Activated naive CD8-positive, alpha-beta T cell treated with anti-CD3 and anti-CD28 coated beads for 36 hours (primary cell): ENCODE measurements at places on chromosomes 3 and 15. TPM values are rescaled to one million over a fixed set of nuclear protein-coding genes. Genes with fewer than 3 reads are reported as not detected.

The CCR5 gene
- total RNA-seq, result 0.21 TPM

The FSIP1 gene
- 0.74 TPM for total RNA-seq

- DNase-seq, result no peak
Observed at GRCh38 chr3:148095962-148096361, 601.7 kb upstream of the AGTR1 start.

- no peak for DNase-seq
Observed at GRCh38 chr15:42504631-42505030, 9.2 kb downstream of the SNAP23 start.

DNA sequence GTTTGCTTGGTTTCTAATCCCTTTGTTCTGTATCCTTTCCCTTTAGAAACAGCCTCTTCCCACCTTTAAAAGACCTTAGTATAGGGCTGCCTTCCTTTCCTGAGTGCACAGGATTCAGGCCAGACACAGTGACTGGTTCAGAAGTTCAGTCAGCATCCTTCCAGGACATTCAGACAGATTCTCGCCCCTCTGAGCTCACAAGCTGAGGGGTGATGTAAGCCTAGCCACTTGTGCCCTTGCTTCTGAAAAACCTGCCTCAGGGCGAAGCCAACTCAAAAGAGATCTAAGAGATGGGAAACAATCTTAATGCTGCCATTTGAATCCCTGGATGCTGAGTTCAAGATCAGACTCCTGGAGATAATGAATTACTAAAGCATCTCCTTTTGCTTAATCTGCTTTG, 6.7 kb upstream of the NSMCE3 start:
- no peak for DNase-seq

- no peak for DNase-seq
Observed at GRCh38 chr15:71686221-71687050, 123.9 kb upstream of the NR2E3 start.

- no peak for DNase-seq
Observed at GRCh38 chr3:76310667-76311066, 525.3 kb upstream of the ZNF717 start.

- no peak for DNase-seq
Observed at GRCh38 chr15:62250186-62250585, 85.1 kb upstream of the C2CD4B start.
